Stimulated activated CD8-positive, alpha-beta memory T cell treated with anti-CD3 and anti-CD28 coated beads, Interleukin-4, amount 100 ng/mL, for 24 hours (primary cell): ENCODE measurements at places on chromosomes 1 and 21.

GRCh38 chr1:27087371-27088220 lies 67.3 kb downstream of the SLC9A1 start:
- no peak for DNase-seq

GRCh38 chr1:15852828-15853302 lies 5.4 kb downstream of the SPEN start:
- DNase-seq, result no peak

DNA sequence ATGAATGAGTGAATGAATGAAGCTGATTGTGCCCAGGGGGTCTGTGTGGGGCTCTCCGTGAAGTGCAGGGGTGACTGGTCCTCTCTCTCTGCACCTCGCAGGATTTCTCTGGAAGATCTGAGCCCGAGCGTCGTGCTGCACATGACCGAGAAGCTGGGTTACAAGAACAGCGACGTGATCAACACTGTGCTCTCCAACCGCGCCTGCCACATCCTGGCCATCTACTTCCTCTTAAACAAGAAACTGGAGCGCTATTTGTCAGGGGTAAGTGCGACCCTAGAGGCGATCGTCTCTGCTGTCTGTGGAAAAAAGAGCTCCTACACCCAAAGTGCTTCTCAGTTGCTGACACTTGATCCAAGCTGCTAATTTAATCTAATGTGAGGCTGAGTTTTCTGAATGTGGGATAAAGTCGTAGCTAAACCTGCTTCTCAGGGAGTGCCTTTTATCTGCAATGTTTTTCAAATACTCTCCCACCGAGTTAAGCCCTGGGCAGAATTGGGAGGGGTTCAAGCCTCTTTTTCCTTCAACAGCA lies 101.7 kb downstream of the HUNK start:
- DNase-seq, result no peak

- no peak for DNase-seq
Measured at GRCh38 chr1:54188291-54188690, 11.5 kb downstream of the CYB5RL start.

DNA sequence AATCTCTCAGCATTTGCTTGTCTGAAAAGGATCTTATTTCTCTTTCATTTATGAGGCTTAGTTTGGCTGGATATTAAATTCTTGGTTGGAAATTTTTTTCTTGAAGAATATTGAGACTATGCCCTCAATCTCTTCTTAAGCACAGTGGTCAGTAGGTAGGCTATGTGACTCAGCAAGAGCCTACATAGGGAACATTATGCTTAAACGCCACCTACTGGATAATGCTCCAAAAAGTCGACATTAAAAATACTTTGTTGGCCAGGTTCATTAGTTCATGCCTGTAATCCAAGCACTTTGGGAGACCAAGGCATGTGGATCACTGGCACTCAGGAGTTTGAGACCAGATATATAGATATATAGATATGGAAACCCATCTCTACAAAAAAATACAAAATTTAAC lies 678.0 kb upstream of the USP24 start:
- DNase-seq, result no peak

DNA sequence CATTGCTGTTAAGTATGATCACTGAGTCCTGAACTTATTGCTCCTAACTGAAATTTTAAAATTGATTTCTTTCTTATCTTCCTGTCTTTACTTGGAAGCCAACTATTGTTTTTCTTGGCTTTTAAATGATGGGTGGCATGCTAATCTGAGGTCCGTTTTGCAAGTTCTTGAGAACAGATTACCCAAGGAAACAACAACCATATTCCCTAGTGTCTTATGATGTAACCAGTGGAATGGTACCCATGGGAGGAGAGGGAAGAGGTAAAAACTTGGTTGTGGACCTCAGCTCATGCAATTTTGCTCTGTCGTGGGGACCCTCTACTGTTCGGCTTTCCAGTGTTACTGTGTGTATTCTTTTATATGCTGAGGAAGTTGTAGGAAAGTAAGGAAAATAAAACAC lies 454.8 kb upstream of the ADAMTS5 start:
- DNase-seq, result no peak

- DNase-seq, result no peak
Measured at GRCh38 chr1:237013608-237014007, 9.4 kb upstream of the MT1HL1 start.

DNA sequence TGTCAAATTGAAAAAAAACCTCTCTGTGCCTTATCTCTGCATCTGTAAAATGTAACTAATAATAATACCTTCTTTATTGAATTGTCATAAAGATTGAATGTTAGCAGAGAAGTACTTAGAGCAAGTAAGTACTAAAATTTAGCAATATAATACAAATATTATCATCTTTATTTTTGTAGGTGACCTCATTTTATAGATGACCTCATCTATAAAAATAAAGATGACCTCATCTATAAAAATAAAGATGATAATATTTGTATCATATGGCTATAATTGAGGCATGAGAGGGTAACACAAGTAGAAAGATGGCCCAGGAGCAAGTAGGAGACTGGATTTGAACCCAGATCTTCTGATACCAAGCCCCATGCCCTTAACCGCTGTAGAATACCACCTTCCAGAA lies 193.2 kb upstream of the FOXD3 start:
- no peak for DNase-seq

DNA sequence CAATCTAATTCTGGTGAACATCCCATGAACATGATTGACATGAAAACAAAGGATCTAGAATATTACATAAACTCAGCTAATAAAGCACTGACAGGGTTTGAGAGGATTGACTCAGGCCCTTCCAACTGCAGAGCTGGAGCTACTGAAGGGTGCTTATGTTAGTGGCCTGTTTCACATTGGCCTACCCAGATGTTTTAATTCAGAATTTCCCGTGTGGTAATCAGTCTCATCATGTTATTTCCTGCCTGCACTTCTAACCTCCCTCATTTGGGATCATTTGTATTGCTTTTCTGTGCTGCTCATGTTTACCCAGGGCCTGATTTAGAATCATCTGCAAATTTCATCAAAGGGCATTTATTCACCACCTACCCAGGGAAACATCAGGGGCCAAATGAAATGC lies 270.3 kb downstream of the PLPP3 start:
- DNase-seq, result no peak

DNA sequence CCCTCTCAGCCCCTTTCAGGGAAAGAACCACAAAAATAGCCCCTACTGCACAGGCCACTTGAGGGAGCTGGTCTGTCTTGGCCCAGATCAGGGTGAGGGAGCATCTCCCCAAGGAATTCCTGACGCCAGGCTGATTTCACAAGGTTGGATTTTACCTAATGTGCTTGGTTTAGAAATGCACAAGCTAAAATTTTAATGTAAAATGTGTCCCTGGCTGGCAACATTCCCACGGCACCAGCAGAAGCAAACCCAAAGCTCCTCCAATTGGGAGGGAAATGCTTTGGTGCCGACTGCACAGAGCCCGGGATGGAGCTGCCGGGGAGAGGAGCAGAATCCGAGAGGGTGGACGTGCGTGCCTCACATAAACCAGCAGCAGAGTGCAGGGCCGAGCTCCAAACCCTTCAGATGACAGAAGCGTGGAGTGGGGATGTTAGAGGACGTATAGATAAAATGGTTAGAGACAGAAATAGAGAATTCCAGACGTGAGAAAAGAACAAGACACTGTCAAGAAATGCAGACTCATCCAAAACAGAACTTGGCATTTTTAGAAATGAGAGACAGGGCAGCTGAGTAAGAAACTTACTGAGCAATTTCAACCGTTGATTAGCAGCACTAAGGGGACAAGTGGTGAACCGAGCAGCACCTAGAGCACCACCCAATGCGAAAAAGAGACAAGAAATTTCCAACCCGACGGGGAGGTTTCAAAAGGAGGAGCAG lies 41.6 kb upstream of the TMEM52 start:
- no peak for DNase-seq

GRCh38 chr1:167936068-167936929 lies at the start of gene DCAF6:
DCAF6 (plus strand) TSS chr1:167936683; CDS start chr1:167936912, 229 bp downstream.
- peak; percentile 91 for DNase-seq

GRCh38 chr1:70517444-70517843 lies 106.4 kb downstream of the CTH start:
- no peak for DNase-seq

DNA sequence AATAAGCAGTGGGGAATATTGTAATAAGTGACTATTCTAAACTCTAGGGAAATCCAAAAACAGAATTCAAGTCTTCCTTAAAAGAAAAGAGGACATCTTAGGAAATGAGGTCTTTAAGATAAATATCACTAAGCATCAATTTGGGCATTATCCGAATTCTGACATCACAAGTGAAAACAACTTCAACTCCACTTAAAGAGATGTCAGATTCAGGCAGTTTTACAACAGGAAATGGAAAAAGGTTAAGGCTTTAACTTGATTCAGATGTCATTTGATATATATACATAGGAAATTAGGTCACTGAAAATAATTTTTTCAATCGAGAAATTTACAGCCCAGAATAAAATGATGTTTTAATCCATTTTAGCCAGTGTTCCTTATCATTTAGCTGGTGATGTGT lies 435.4 kb downstream of the SETD4 start:
- no peak for DNase-seq

GRCh38 chr1:228303596-228303995 lies 95.8 kb downstream of the OBSCN start:
- no peak for DNase-seq

GRCh38 chr1:59298710-59299346 lies 1.9 kb downstream of the FGGY start:
- no peak for DNase-seq

DNA sequence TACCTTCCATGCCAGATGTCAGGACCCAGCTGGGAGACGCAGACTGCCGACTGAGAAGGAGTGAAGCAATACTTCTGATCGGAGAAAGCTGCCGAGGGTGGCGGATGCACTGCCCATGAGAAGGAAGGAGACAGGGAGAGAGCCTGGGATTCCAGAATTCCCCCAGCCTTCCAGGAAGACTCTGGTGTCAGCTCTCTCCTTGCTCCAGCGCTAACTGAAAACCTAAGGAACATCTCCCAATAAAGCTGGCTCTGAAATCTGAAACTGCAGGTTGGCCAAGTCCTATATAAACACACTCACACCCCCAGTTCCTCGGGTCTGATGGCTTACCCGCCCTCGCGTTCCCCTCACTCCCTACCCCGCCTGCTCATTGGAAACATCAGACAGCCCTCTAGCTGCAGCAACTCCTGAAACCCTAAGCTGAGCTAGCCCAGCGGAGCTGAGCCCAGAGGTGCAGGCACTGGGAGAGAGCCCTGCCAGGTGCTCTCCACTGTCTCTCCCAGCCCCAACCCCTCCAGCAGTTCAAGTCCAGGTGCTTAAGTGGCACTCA lies 52.3 kb downstream of the PLEKHA6 start:
- DNase-seq, result no peak

DNA sequence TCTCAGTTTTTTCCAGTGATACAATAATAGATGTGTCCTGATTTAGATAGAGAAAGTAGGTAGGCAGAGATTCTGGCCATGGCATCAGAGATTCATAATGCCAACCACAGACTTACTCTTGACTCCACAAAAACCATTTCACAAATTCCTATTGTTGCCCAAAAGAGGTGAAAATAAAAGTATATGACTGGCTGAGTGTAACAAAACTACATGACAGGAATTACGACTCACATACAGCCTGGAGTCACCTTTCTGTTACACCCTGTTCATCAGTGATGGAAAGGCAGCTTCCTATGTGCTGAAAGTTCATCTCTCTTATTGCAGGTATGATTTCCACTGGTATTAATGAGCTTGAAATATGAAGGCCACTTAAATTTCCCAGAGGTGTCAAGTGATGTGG lies 72.3 kb downstream of the MPZL1 start:
- DNase-seq, result no peak

GRCh38 chr1:169683661-169684060 lies 27.8 kb downstream of the SELL start:
- DNase-seq, result no peak

GRCh38 chr1:9621032-9621431 lies 30.5 kb upstream of the PIK3CD start:
- DNase-seq, result no peak

GRCh38 chr1:226646026-226646869 lies 92.8 kb downstream of the ITPKB start:
- DNase-seq, result no peak

DNA sequence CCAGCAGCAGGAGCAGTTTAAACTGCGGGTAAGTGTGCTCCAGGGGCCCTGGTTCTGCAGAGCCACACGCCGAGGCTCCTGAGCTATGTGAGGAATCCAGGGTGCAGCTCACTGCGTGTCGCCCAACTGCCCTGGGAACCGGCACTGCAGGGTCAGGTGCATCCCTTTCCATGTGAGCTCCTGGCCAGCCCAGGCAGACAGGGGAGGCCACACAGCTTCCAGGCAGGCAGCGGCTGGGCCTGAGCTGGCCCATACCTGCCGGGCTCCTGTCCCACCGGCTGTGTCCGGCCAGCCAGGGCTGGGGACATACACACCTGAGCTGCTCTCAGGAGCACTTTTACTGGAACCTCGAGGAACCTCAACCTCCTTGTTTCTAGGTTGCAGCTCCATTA lies 18.6 kb upstream of the COL18A1 start:
- no peak for DNase-seq

- no peak for DNase-seq
Measured at GRCh38 chr1:197471248-197471985, 203.4 kb downstream of the CRB1 start.

- no peak for DNase-seq
Measured at GRCh38 chr1:85612704-85613361, 32.3 kb downstream of the CCN1 start.

- DNase-seq, result no peak
Measured at GRCh38 chr1:231639819-231640218, 13.2 kb downstream of the DISC1 start.

- no peak for DNase-seq
Measured at GRCh38 chr1:110643879-110644472, 30.8 kb downstream of the KCNA3 start.

DNA sequence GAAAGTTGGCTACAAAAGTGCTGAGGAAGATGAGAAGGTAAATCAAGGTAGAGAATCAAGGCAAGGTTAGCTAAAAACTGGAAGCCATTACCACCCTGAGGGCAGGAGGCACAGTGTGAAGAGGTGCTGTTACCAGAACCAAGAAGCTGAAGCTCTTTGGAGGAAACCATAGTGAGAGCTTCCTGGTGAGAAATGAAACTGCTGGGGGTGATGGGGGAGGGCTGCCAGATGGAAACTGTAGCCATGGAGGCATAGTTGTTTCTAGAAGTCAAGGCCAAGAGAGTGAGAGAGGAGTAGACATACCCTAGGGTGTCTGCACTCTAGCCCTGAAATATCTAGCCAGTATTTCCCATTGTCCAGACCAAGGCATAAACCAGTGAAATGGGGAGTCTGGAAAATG lies 28.7 kb downstream of the IFI44 start:
- DNase-seq, result no peak

DNA sequence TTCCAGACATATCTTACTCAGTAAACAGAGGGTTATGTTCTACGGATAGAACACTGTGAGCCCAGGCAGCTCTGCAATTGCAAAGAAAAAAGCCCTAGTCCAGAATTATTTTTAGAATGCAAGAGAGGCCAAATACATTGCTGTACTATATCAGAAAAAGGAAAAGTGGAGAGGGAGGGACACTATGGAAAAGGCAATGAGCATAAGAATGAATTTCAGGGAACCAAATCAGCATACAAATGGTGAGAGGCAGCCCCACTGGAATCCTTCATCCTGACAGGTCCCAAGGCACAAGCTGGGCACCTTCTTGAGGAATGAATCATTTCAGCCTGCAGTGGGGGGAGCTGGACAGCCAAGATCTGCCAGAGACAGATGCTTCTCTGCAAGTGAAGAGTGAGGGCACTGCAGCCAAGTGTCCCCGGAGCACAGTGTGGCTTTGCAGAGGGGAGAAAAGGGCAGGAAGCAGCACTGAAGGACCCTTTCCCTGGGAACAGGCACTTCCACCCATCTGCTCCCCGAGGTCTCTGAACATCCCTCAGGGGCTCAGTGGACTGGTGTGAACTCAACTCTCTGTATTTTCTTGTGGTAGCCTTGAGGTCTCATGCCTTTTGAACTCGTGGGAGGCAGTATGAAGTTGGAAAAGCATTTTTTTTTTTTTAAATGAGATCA lies 115.6 kb downstream of the XCL2 start:
- DNase-seq, result no peak

- DNase-seq, result no peak
Measured at GRCh38 chr1:209618756-209619420, 33.3 kb downstream of the LAMB3 start.
